ENCODE measurements at places on chromosomes 1 and 21. TPM values are rescaled to one million over a fixed set of nuclear protein-coding genes. Genes with fewer than 3 reads are reported as not detected.

GRCh38 chr1:18703041-18703621, 72.5 kb downstream of the PAX7 start:
- no peaks in the 10 kb centered on the region for H3K4me1 ChIP-seq
- DNase-seq: no peak
- H3K36me3 ChIP-seq: no peaks in the 10 kb centered on the region
- peaks cover 18% of the 10 kb centered on the region for H3K27me3 ChIP-seq

The NEK2 gene
- 0.35 TPM for total RNA-seq

GRCh38 chr1:89587729-89588161, 45.2 kb upstream of the LRRC8C start:
- H3K4me1 ChIP-seq: peaks cover 5% of the 10 kb centered on the region
- no peak overlapping the region for H3K27ac ChIP-seq
- no peak overlapping the region for H3K4me3 ChIP-seq
- peaks cover 36% of the 10 kb centered on the region for H3K36me3 ChIP-seq

The NLRP3 gene
- total RNA-seq: 4.9 TPM

GRCh38 chr1:239816081-239816782, 275.5 kb upstream of the FMN2 start:
- H3K27me3 ChIP-seq: no peaks in the 10 kb centered on the region
- no peaks in the 10 kb centered on the region for H3K36me3 ChIP-seq
- DNase-seq: peak; percentile 70
- H3K4me3 ChIP-seq: no peak overlapping the region
- no peak overlapping the region for H3K27ac ChIP-seq

The SLC2A5 gene
- 0.98 TPM for total RNA-seq

DNA sequence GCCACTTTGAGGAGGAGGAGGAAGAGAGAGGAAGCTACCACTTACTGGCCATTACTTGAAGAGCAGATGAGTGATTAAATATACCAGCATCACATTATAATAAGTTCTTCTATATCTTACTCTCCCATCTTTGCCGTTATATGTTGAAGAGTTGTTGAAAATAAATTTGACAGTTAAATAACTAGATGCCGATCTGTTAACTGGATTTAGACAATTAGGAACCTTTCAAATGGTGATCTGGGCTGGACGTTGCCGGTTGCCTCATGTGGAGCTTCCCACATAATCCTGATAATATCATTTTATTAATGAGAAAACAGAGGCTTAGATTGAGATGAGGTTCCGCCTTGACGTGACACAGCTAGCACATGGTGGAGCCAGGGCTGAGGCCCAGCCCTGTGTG, 147.0 kb downstream of the SDCCAG8 start:
- no peaks in the 10 kb centered on the region for H3K4me1 ChIP-seq
- H3K27ac ChIP-seq: no peak overlapping the region
- no peaks in the 10 kb centered on the region for H3K27me3 ChIP-seq
- H3K4me3 ChIP-seq: no peak overlapping the region

DNA sequence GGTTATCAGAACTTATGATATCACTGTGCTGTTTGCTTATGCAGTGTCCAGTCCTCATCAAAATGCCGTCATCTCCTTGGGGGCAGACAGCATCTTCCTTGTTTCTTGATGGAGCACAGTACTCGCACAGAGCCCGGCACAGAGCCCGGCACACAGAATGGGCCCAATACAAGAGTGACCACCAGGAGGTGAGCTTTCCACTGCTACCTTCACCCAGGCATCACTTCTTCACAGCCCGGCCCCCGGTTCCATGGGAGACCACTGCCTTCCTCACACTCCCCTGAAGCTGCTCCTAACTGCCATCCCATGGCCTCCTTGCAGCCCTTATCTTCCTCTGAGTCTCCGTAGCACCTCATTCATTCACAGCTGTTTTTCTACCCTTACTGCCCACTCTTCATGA, 94.0 kb downstream of the TNR start:
- H3K36me3 ChIP-seq: no peaks in the 10 kb centered on the region
- no peaks in the 10 kb centered on the region for H3K4me1 ChIP-seq
- no peak overlapping the region for H3K4me3 ChIP-seq
- H3K27ac ChIP-seq: no peak overlapping the region

The AADACL3 gene
- not detected for total RNA-seq

The IL20 gene
- total RNA-seq: not detected

GRCh38 chr1:153465811-153466636, 5.6 kb upstream of the S100A7 start:
- no peaks in the 10 kb centered on the region for H3K4me1 ChIP-seq
- DNase-seq: peak; percentile 80
- H3K27ac ChIP-seq: no peak overlapping the region
- no peaks in the 10 kb centered on the region for H3K27me3 ChIP-seq
- H3K4me3 ChIP-seq: no peak overlapping the region

The FAM167B gene
- total RNA-seq: 65.9 TPM

DNA sequence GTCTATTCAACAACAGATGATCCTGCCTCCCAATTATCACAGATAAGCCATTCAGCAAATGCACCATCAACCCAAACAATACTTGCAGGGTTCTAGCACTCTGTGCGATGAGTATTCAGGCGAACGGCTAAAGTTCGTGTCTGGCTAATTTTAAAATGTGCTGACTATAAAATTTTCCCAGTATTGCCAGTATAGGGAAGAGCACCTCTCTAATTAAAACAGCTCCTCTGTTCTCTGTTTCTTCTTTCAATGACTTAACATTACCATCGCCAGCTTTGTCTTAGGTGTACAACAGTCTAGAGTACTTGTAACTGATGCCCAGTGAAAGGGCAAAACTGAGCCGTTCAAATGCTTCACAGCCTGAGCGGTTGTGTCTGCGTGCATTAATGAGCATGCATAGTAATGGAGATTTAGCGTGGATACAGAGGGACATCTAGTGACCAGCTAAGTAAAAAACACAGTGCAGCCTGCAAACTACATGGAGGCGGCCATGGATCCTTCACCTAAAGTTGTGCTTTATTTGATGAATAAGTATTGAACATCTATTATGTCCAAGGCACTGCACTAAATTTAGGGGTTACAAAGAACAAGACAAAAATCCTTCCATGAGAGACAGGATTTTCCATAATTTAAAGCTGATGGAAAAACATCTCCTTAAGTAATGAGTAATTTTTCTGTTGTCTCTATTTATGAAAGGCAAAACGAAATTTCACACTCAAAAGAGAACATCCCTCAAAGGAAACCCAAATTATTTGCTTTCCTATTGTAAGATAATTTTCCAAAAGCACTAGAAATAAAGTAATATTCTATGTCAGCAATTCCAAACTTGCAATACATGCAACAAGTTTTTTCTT, 120.0 kb downstream of the SETD4 start:
- H3K27ac ChIP-seq: no peak overlapping the region
- H3K4me3 ChIP-seq: no peak overlapping the region
- no peaks in the 10 kb centered on the region for H3K4me1 ChIP-seq
- no peak for DNase-seq
- no peaks in the 10 kb centered on the region for H3K36me3 ChIP-seq
- no peaks in the 10 kb centered on the region for H3K27me3 ChIP-seq

- H3K36me3 ChIP-seq: no peaks in the 10 kb centered on the region
- DNase-seq: no peak
- no peak overlapping the region for H3K4me3 ChIP-seq
- no peak overlapping the region for H3K27ac ChIP-seq
- no peaks in the 10 kb centered on the region for H3K4me1 ChIP-seq
- no peaks in the 10 kb centered on the region for H3K27me3 ChIP-seq
Observed at GRCh38 chr1:209600541-209600940, 17.0 kb downstream of the CAMK1G start.

Measured in upper lobe of right lung (tissue), 1 donor.